ENCODE measurements at places on chromosomes 2 and 18.

DNA sequence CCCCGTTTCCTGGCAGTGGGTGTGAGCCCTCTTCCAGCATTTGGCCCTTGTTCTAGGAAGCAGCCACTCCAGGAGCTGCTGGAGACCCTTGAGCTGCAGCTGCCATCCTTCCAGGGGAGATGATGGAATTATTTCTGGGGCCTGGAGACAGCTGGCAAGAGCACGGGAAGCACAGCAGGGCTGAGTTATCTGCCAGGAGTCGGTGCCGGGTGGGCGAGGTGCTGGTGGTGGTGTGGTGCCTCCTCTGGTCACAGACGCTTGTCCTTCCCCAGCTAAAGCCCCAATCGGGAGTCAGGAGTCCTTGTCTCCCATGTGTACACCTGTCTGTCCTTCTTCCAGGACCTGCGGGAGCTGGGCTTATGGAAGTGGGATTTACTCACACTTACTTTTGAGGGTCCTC lies 36.0 kb downstream of the DPYSL5 start:
- DNase-seq = no peak

DNA sequence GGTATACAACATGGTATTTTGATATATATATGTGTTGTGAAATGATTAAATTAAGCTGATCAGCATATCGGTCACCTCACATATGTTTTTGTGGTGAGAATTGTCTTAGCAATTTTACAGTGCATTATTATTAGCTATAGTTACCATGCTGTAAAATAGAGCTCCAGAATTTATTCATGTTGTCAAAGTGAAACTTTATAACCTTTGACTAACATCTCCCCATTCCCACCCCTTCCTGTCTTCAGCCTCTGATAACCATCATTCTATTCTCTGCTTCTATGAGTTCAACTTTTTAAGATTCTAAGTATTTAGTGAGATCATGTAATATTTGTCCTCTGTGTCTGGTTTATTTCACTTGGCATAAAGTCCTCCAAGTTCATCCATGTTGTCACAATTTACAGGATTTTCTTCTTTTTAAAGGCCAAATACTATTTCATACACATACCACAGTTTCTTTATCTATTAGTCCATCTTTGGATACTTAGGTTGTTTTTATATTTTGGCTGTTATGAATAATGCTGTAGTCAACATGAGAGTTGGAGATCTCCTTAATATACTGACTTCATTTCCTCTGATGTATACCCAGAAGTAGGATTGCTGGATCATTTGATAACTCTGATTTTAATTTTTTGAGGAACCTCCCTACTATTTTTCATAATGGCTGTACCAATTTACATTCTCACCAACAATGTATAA lies 30.3 kb downstream of the NCOA1 start:
- peak; percentile 71 for DNase-seq

GRCh38 chr2:11799826-11800225 lies 53.4 kb downstream of the LPIN1 start:
- no peak for DNase-seq

GRCh38 chr18:13036622-13037320 lies 45.6 kb downstream of the CEP192 start:
- no peak for DNase-seq

DNA sequence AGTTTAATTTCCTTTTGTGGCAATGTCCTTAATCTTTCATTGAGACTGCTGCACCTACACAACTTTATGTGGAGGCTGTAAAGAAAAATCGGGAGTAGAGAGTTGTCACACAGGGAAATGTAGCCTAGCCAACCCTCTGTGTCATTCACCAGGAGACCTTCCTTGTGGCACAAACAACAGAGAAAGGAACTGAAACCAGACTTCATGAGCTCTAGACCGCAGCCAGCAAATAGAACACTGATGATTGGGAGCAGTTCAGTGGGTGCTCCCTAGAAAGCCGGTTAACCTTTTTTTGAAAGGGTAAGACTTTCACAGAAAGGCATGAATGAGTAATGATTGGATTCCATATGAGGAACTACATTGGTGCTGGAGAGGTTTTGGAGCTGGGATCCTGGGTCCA lies 1752.4 kb upstream of the CELF4 start:
- DNase-seq = no peak

DNA sequence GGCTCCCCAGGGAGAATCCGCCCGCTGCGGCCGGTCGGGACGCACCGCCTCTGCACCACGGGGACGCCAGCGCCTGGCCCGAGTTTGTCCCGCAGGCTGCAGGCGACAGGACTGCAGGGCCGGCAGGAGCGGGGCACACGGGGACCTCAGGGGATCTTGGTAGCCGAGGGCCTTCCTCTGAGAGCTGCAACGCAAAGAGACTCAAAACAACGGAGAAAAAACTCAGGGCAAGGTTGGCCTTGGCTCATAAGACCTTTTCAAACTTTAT lies 79.7 kb downstream of the ARHGEF4 start:
- DNase-seq = no peak

DNA sequence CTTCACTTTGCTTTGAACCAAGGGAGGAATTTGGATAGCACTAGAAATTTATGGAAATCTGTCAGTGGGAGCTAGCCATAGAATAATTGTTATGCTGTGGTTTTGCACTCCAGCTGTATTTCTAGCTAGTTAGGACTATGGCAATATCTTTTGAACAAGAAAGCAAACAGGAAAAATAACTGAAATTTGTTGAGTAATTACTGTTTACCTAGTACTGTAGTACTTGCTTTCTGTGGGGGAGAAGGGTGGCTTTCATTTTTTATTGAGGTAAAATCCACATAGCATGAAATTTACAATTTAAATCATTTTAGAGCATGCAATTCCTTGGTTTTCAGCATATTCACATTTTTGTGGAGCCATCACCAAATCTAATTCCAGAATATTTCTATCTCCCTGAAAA lies 28.4 kb downstream of the MBD5 start:
- DNase-seq = no peak

DNA sequence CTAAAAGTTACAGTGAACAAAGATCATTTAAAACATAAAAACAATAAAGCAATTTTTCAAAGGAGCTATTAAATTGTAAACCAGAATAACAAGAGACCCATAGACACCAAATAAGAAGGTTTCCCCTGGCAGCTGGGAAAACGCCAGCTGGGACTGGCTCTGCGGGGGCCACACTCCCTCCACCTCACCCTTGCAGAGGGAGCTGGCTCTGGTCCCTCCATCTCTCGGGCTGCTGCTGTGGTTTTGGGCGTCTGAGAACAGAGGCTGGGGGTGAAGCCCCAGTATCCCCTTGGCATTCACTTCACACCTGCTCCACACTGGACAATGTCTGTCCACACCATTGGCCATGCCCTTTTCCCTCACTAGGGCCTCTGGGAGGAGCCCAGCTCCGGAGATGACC lies 62.1 kb upstream of the OTOS start:
- no peak for DNase-seq

DNA sequence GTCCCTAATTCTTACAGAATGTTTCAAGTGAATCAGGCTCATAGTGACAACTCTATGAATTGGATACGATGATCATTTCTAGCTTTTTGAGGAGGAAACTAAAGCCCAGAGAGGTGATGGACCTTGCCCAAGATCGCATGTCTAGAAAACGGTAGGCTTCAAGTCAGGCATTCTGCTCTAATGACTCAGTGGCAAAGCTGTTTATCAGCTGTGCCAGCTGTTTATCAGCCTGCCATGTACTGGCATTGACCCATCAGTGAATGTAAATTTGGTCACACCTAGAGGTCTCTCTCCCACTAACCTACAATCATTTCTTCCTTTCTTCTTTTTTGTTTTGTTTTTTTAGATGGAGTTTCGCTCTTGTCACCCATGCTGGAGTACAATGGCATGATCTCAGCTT lies 6.1 kb upstream of the DAW1 start:
- DNase-seq = no peak

- no peak for DNase-seq
Observed at GRCh38 chr2:122481244-122481622, 725.8 kb downstream of the TSN start.

- no peak for DNase-seq
Observed at GRCh38 chr2:37911296-37911873, 13.7 kb upstream of the RMDN2 start.

DNA sequence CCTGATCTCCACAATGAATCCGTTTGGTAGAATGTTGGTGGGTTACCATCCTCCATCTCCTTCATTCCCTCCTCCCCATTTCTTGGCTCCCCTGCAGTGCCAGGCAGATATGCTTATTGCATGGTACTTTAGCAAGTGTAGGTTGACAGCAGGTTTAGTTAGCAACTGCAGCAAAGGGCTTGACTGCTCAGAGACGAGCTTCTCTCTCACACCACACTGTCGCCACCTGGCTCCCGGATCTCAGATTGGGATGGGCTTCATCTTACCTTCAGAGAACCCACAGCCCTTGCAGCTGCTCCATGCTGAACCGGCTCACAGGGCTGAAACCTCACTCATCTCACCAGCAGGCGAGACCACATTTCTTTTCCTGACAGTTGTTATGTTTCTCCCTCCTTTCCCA lies 88.8 kb downstream of the VWA3B start:
- no peak for DNase-seq

GRCh38 chr2:30359644-30360167 lies 87.3 kb upstream of the LCLAT1 start:
- DNase-seq = no peak

GRCh38 chr2:200728630-200729029 lies 83.1 kb upstream of the BZW1 start:
- no peak for DNase-seq

DNA sequence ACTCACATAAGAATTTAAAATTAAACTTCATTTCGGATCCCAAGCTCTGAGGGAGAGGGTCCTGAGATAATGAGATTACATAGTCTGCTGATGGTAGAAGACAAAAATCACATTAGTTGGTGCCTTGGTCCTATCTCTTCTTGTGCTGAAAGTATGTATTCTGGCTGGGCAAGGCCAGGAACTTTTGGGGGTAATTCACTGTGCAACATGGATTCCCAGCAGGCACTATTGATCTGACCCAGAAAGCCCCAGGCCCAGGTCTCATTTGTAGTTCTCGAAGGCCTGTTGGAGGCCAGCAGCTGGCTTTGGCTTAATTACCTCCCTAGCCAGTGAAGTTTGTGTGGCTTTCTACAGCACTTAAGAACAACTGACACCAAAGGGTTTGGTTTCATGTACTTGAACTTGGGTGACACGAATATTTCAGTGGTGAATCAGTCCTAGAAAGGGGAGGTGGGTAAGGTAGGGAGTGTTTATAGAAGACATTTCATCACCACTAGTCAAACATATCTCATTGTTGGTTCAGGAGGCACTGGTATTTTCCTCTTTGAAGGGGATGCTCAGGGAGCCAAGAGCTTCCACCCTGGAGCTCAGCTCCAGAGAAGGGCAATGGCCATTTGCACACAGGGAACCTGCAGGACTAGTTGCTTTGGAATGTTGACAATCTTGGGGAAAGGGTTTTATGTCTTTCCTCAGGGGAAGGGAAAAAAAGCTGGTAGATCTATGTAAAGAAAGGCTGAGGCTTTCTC lies 217.8 kb downstream of the OSR1 start:
- DNase-seq = no peak

DNA sequence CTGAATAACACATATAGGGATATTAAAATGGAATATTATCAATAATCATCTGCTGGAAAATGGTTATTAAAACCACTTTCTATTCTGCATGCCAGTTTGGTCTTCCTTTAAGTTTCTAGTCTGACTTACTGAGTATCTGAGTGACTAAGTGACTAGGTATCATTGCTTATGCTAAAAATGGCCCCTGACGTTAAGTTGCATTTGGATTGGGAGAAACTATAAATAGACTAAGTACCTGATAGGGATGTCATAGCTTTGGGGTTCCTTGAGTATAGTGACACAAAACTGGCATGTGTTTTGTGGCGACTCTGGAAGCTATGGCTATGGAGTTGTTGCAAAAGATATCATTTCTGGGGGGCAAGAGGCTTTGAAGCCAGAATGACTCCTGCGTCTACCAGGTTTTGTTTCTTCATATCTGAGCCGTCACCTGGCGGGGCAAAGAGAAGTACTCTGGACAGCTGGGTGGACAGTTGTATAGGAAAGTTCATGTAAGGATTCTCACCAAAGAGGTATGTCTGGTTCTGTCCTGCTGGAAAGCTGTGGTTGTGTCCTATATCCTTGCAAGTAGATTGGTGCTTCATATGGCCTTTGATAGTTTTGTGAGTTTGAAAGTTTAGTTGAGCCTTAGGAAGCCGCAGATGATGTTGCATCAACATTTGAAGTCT lies 17.9 kb downstream of the ITGAV start:
- no peak for DNase-seq

DNA sequence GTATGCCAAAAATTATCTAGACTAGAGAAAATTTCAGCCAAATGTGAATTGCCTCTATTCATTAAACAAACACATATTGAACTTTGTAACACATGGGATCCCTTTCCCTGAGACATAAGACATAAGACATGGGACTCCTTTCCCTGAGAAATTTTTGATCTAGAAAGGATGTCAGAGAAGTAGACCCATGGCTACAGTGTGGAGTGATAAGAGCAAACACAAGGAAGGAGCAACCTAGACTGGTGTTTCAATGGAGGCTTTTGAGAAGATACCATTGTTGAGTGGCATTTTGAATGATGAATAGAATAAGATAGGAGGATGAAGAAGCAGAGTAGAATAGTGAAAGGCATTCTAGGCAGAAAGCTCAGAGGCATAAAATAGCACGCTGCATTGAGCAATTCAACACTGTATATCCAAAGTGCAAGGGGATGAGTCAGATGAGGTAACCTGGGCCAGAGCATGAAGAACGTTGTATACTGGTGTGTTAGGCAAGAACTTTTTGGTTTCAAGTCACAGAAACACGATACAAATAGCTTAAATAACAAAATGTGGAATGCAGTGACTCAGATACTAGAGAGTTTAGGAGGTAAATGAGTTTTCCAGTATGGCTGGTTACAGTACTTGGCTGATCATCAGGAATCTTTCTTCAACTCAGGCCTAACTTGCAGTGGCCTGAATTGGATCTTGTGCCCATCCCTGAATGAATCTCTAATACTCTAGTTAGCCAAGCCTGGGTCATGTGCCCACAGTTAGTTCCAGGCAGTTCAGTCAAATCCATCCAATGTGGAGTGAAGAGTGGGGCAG lies 129.8 kb upstream of the TANK start:
- DNase-seq = no peak

- no peak for DNase-seq
Observed at GRCh38 chr18:64659196-64659595, 510.3 kb upstream of the LINC00305 start.

GRCh38 chr18:22469926-22470247 lies 52.2 kb upstream of the CTAGE1 start:
- DNase-seq = no peak

- DNase-seq = no peak
Observed at GRCh38 chr2:189614585-189614984, 34.0 kb upstream of the SLC40A1 start.

DNA sequence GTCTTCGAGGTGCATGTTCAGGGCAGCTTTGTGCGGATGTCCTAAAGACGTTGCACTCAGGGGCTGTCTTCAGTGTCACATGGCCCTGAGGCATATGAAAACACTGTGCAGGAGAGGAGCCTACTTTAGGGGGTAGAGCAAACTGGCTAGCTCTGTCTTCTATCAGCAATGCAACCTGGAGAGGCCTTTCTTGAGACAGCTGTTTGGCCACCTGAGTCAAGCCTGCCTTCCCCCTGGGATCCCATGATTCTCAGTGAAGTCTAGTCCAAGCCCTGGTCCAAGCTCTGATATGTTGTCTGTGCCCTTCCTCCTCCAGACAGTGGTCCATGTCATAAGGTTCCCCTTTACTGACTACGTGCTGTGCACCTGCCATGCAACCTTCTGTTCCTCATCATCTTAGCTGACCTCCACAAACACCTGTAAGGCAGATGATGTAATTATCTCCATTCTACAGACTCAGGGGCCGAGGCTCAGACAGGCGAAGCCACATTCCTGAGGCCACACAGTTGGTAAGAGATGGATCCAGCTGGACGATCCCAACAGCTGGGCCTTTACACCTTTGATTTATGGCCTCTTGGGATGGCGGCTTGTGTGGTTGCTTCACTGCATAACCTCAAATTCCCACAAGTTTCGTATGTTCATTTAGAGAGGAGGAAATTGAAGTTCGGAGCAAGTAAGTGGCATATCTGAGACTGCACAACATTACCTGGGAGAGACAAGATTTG lies 109.9 kb downstream of the COPS8 start:
- DNase-seq = no peak
